Umbilical cord (tissue), 2 donors: ENCODE measurements at places on chromosomes 1 and 21.

- no peak for DNase-seq
Observed at GRCh38 chr21:21199342-21200102, 201.3 kb downstream of the NCAM2 start.

DNA sequence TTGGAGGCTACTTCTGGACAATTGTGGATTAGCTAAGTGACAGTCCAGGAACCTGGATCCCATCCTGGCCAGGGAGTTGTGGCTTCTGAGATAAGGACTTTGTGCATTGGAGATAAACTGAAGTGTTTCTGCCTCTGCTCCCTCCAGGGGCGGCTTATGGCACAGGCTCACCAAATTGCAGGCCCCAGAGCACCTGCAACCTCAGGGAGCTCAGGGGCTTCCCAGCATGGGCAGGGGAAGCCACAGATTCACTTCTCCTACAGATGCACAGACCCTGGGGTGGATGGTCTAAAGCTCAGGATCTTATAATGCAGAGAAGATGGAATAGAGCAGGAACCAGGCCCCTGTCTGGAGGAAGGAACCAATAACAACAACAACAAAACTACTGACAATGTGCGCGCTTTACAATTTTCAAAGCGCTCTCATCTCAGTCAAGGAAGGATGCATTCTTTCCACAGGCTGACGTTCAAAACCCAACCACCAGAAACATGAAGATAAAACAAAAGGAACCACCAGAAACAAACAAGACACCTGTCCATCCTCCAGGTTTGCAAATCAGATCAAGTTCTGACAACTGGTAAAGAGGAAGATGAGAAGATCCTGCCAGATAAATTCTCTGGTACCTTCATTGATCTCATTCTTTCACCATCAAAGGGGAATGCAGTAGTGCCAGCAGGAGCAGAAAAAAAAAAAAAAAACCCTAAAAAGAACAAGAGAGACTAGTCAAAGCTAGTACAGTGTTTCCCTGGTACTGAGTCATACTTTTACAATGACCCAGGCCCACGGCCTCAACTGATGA, 121.0 kb upstream of the IRF2BP2 start:
- no peak for DNase-seq

DNA sequence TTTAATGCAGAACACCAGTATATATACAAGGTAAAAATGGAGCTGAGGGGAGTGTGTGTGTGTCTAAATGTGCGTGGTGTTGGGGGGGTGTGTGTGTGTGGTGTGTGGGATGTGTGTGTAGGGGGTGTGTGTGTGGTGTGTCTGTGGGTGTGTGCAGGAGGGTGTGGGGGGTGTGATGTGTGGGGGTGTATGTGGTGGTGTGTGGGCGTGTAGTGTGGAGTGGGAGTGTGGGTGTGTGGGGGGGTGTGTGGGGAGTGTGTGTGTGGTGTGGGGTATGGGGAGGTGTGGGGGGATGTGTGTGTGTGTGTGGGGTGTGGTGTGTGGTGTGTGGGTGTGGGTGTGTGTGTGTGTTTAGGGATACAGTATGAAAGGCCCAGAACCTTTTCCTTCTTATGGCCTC, 202.3 kb upstream of the CACYBP start:
- DNase-seq = no peak

DNA sequence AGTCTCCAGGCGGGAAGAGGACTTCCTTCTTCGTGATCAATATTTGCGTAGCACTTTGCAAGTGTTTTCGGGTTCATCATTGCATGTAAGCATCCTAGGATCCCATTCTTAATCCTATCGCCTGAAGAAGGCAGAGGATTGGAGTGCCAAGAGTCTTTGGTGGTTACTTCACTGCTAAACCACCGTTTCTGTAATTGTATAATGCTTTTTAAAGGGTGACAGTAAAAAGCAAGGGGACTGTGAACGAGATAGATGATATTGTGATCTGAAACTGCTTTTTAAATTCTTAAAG, 345 bp upstream of the ALDH9A1 start:
- DNase-seq = no peak

DNA sequence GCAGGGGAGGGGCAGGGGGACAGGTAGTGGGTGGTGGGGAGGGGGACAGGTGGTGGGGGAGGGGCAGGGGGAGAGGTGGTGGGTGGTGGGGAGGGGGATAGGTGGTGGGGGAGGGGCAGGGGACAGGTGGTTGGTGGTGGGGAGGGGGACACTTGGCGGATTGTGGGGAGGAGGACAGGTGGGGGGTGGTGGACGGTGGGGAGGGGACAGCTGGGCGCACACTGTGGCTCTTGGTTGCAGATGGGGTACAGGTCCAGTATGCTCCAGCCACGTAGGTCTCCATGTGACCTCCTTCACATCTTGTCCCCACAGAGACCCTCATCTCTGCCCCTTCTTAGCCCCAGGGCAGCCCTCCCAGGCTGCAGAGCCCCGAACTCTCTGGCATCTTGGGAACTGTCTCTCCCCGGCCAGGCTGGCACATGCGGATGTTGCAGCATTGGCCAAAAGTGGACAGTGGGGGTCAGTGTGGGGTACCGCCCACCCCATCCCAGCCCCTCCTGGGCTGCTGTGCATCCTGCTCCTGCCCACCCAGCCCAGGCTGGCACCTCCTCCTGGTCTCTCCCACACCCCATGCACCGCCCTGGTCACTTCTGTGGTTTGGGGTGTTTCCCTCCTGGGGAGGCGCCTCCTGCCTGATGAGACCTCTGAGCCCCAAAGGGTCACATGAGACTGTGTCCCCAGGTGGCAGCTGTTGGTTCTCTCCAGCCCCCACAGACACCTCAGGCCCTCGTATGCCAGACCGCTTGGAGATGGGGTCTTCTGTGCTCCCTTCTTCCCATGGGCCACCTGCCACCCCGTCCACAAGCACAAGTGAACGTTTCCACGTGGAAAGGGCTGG, 7.6 kb upstream of the SLC19A1 start:
- no peak for DNase-seq

- DNase-seq = no peak
Observed at GRCh38 chr1:162020150-162020549, 3.5 kb downstream of the OLFML2B start.

- no peak for DNase-seq
Observed at GRCh38 chr1:151568626-151569088, 28.5 kb downstream of the TUFT1 start.

- no peak for DNase-seq
Observed at GRCh38 chr1:211641942-211642341, 33.5 kb downstream of the NEK2 start.

DNA sequence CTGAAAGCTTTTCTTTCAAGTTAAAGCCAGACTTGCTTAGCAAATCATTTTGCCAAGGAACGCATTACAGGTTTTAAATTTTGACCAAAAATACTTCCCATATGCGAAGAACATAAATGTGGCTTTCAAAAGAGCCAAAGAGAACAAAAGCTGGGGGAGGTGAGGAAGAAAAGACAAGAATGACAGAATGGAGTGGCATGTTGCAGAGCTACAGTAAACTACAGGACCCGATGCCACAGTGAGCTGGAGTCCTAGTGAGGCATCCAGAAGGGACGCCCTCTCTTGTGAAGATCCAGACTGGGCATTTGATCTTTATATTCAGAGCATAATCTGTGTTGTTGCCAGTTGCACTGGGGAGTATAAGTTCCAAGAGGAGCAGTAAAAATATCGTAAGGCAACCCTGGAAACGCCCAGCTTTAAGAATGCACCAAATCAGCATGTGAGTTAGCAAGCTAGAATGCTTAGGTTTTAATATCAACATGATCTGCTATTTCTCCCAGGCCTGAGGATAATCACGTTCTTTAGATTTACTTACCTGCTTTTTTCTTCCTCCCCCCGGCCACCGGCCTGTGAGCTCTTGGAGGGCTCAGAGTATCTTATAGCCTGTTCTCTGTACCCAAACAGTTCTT, 48.4 kb upstream of the HOOK1 start:
- DNase-seq = peak; percentile 89

GRCh38 chr1:170068923-170069322, 5.6 kb downstream of the KIFAP3 start:
- no peak for DNase-seq

DNA sequence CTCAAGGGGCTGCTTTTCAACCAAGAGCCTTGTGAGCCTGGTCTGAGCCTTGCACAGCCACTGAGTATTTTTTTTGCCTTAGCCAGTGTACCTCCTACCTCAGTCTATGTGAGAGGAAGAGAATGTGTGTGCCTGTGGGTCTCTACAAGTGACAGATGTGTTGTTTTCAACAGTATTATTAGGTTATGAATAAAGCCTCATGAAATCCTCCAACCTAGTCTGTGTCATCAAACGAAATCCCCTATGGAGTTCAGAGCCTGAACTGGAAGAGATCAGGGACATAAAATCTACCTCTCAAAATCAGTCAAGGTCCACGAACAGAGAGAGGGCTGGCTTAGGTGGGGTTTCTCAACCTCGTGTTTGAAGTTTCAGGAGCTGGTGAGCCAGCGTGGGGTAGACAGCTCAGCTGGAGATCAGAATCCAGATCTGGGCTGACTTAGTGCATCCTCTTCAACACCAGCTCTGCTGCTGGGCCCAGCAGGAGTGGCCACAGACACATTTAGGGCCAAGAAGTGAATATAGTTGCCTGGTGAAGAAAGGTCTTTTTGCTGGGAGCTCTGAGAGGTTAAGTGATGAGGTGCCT, 8.2 kb downstream of the XKR8 start:
- DNase-seq = no peak
